ENCODE measurements at places on chromosomes 11 and 22.

GRCh38 chr11:118705111-118705741, 25.8 kb upstream of the TREH start:
- no peak for DNase-seq

- DNase-seq, result no peak
These were observed 2.6 kb upstream of the OR51B6 start for GRCh38 chr11:5348551-5349194.

DNA sequence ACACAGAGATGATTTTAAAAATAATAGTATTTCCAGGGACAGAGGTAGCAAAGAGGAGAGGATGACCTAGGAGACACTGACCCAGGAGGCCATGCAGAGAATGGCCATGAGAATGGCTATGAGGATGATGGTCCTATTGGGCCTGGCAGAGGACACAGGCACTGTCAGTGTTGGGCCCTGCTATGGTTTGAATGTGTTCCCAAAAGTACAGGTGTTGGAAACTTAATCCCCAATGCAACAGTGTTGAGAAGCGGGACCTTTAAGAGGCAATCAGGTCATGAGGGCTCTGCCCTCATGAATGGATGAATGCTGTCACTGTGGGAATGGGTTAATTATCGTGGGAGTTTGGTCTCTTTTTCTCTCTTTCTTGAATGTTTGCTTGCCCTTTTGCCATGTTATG, 61.6 kb downstream of the KCNC1 start:
- DNase-seq, result no peak

GRCh38 chr11:115599125-115599524, 94.9 kb upstream of the CADM1 start:
- no peak for DNase-seq

DNA sequence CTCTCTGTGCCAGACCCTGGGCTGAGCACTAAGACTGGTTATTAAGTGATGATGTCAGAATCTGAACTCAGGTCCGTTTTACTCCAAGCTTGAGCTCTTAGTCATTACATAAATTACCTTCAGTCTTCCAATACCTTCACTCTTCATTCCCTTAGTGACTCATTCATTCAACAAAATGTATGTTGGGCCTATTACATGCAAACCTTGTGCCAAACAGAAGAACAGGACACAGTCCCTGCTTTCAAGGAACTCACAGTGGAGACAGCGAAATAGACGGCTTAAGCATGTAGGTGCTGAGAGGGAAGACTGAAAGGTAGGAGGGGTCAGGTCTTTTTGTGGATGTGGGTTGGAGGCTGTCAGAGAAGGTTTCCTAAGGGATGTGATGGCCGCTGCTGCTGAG, 3.3 kb downstream of the KCTD14 start:
- peak; percentile 23 for DNase-seq

GRCh38 chr22:49705972-49706352, 121.7 kb downstream of the BRD1 start:
- no peak for DNase-seq

GRCh38 chr22:37430941-37431340, 3.7 kb upstream of the ELFN2 start:
- DNase-seq, result no peak

DNA sequence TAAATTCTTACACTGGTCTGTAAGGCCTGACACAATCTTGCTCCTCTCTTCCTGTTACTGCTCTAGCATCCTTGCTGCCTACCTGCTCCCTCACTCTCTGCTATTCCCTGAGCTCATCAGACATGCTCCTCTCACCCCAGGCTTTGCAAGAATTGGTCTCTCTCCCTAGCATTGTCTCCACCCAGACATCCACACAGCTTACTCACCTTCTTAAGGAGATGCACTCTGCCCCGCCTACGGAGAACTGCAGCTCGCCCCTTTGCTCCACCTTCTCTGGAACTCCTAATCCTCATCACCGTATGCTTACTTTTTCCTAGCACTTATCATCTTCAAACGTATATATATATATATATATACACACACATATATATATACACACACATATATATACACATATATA, 23.3 kb upstream of the TMPRSS5 start:
- DNase-seq, result peak; percentile 11

- no peak for DNase-seq
These were observed 83.0 kb downstream of the ISX start for GRCh38 chr22:35148866-35149548.

- no peak for DNase-seq
These were observed 47.6 kb upstream of the OLFML1 start for GRCh38 chr11:7437696-7438095.

DNA sequence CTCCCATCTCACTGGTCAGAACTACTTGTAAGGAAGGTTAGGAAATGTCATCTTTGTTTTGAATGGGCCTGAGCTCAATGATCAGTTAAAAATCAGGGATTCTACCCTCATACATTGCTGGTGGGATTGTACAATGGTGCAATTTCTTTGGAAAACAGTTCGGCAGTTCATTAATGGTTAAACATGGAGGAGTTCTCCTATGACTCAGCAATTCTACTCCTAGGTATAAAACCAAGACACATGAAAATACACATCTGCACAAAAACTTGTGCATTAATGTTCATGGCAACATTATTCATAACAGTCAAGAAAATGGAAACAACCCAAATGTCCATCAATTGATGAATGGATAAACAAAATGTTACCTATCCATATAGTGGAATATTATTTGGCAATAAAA, 4.9 kb upstream of the APOA5 start:
- no peak for DNase-seq

GRCh38 chr11:81870066-81870412, 863.6 kb downstream of the FAM181B start:
- no peak for DNase-seq

DNA sequence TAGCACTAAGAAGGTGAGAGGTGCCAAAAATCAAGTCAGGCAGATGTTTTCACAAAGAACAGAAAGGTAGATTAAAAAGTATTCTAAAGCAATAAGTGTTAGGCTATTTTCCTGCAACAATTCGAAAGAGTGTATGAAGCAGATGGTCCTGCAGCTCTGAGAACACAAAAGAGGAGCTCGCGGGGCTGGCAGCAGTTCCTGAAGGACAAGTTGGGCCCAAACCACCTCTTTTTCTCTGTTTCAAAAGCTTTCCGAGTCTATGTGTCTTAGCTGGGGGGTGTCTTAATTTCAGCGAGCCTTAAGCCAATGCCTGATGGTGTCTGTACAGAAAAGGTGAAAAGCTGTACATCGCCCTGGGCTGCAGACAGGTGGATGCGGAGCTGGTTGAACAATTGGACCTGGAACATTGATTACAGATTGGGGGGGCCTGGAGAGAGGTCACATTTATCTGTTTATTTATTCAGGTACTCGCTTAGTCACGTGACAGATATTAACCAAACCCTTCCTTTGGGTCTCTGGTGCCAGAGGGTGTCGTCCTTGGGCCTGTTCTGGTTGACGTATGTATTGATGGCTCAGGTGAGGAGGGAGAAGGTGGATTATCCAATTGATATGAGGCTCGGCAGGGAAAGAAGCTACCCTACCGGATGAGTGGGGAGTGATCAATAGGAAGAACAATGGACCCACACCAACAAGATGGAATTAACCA, 24.7 kb downstream of the GRIK4 start:
- no peak for DNase-seq

GRCh38 chr11:122307476-122308035, 191.5 kb upstream of the BLID start:
- DNase-seq, result no peak

- DNase-seq, result peak; percentile 92
These were observed 26.8 kb downstream of the RPL3 start for GRCh38 chr22:39292561-39293074.

DNA sequence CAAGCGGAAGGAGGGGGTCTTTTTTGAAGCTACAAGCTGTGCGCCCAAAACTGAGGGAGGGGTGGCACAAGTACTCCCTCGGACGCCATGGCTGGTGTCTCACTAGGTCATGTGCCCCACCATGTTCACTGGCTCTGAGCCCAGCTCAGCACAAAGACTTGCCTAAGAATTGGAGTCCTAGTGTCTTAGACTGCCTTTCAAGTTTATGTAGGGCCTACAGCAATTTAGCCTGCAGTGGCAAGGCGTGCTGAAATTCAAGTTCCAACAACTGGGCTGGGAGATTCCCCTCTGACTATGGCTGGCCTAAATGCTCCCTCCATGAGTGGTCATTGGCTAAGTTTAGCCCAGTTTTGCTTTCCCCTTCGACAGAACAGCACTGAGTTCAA, 27.3 kb downstream of the FCHSD2 start:
- DNase-seq, result no peak

- DNase-seq, result peak; percentile 58
These were observed 33.3 kb upstream of the ZC3H12C start for GRCh38 chr11:110059706-110060463.

GRCh38 chr11:266676-267439, 11.3 kb upstream of the NLRP6 start:
- no peak for DNase-seq

DNA sequence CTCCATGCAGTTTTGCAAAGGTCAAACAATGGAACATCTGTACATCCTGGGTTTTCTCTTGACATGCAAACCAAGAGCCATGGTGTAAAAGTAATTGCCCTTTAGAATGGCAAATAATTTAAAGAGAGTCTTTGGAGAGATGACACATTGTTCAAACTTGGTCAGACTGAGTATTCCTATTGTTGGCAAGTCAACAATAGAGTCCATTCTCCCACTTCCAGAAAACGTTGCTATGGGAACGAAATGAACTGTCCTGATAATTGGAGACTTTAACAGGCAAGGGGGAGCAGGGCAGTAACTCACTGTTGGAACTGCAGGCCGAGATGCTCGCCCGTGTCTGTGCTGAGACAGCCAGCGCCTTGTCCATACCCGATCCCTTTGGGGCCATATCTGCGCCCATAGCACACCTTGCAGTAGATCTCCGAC, 13.9 kb downstream of the CSRP3 start:
- DNase-seq, result no peak

DNA sequence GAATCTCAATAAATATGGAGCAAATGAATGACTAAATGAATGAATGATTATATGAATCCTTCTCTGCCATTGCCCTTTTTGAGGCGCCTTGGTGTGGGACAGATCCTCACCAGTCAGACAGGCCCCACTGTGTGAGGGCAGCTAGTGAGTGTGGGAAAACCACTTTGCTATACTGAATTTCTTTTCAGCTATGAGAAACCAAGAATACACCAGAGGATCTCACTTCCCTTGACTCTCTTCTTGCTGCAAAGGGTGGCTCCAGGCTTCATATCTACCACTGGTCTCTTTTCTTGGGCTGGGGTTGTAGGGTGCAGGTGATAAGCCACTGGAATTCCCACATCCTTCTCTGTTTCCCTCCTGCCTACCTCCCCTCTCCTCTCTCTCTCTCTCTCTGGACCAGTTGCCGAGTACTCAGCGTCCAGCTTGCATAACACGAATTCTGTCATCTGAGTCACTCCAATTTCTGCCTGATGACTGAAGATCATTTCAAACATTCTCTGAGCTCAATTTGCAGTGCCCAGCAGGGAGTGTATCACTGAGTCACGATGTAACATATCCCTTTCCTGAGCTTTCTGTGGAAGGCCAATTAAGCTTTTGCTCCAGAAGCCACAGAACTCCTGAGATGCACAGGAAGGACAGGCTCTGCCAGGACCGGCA, 304.3 kb upstream of the NCAM1 start:
- peak; percentile 51 for DNase-seq

DNA sequence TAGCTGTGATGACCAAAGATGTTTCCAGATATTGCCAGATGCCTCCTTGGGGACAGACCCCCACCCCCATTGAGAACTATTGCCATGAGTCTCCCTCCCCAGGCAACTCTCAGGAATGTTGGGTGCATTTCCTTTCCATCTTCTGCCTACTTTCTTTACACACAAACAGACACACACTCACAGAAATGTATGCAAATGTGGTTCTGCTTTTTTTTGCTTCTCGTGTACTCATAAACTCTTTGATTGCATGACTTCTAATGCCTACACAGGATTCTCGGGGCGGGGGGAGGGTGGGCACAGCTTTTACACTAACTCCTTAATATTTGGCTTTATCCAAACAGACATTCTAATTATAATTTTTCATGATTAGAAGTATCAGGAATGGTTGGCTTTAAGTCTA, 53.3 kb upstream of the SUSD2 start:
- DNase-seq, result no peak

DNA sequence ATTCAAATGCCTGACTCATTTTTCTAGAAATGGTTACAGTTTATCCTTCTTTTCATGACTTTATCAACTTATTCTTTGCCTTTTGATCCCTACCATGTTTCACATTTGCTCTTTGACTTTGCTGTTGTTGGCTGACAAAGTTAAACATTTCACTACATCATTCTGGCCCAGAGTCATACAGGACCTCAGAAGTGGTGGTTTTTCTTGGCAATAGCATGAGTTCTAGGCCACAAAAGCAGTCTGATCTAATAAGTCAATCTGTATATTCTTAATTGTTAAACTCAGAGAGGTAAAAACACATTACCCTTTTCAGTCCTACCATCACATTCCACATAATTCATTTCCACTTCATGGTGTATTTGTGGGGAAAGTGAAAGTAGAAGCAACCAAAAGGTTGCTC, 763.2 kb upstream of the TENM4 start:
- DNase-seq, result no peak

GRCh38 chr11:134756811-134757540, 344.9 kb upstream of the B3GAT1 start:
- DNase-seq, result no peak

- no peak for DNase-seq
These were observed 17.1 kb downstream of the MARK2 start for GRCh38 chr11:63855975-63856374.

DNA sequence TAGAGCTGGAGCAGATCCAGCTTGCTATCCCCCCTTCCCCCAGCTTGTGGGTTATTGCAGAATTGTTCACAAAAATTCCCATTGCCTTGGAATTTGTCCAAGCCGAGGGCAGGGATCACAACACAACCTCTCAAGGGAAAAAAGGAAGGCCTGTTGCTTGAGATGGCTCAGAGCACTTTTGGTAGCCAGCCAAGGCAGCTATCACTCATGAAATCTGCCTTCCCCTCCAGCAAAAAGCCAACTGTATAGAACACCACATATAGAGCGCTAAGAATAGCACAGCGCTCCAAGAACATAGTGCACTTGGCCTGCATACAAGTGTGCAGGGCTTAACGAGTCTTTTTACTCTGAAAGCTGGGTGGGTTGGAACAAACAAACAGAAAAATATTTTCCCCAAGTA, 46.2 kb downstream of the FAM83F start:
- no peak for DNase-seq

DNA sequence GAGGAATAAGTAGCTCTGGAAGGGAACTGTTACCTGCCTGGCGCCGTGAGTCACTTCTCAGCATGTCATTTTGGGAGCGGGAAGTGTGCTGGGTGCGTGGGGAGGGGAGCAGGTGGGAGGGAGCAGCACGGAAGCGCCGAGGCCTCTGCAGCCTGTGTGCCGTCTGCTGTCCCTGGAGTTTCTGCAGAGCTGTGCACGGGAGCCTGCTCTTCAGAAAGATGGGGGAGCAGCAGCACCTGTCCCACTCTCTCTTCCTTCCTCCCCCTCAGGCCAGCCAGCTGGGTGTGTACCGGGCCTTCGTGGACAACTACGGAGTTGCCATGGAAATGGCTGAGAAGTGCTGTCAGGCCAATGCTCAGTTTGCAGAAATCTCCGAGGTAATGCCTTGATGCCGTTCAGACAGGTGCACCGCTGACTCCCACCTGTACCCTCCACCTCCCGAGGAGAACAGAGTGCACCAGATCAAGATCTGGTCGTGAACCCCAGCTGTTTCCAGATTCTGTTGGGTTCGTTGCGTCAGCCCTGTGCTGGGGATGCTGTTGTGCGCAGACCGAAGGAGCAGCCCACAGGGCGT, 87.9 kb downstream of the BCR start:
- no peak for DNase-seq

All from IMR-90 (cell line).